IPS DF 6.9 (cell line): ENCODE measurements at places on chromosomes 5 and 9.

- DNase-seq, result no peak
- H3K4me3 ChIP-seq, result no peak overlapping the region
- H3K27ac ChIP-seq, result no peak overlapping the region
- H3K4me1 ChIP-seq, result no peaks in the 10 kb centered on the region
- no peaks in the 10 kb centered on the region for H3K27me3 ChIP-seq
Measured at GRCh38 chr5:89190515-89191265, 307.7 kb upstream of the MEF2C start.

DNA sequence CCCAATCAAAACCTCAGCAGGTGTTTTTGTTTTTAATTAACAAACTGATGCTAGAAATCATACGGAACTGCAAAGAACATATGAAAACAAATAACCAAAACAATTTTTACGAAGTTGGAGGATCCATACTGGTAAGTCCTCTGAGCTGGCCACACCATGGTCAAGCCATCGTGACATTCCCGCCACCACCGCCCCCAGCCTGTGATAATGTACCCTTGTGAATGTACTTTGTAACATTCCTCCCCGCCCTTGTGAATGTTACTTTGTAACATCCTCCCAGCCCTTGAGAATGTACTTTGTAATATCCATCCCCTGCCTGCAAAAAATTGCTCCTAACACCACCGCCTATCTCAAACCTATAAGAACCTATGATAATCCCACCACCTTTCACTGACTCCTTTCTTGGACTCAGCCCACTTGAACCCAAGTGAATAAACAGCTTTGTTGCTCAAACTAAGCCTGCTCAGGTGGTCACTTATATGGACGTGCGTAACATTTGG is 63.3 kb downstream of the RAPGEF6 start:
- no peaks in the 10 kb centered on the region for H3K4me1 ChIP-seq
- no peak overlapping the region for H3K4me3 ChIP-seq
- H3K36me3 ChIP-seq, result no peaks in the 10 kb centered on the region
- no peak overlapping the region for H3K27ac ChIP-seq

DNA sequence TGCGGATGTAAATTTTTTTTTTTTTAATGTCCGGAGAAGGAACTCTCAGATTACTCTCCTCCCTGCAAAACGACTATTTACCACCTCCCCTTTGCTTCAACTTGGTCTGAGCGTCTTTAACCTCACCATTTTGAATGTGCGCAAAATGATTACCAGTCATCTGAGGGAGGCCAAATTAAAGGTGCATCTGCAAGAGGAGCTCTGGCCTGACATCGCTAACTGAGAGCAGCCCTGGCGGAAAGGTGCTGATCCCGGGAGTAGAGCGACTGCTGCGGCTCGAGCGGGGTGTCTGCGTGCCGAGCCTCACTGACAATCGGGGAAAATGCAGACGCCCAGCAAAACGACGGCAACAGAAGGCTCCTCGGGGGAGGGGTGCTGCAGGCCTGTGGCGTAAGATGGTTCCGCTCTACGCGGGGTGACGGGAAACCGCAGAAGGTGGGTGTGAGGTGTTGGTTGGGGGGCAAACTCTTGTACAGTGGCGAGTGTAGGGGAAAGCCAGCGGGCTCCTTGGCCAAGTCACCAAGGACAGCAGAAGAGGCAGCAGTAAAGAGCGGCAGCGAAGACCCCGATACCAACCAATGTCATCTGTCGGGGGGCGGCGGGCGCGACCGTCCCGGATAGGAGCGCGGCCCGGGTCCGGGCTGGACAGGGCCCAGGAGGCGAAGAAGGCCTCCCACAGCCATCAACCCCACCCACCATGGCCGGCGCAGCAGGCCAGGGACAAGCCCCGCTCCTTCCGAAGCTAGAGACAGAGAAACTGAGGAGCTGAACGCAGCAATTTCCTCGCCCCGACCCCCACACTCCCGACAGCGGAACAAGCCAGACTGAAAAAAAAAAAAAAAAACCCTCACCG is 557 bp downstream of the PJA2 start:
- no peaks in the 10 kb centered on the region for H3K36me3 ChIP-seq
- no peaks in the 10 kb centered on the region for H3K27me3 ChIP-seq
- H3K4me1 ChIP-seq, result 0 out of 2 replicates have a peak, but pooled peaks cover 1% of the 10 kb centered on the region
- DNase-seq, result no peak
- no peak overlapping the region for H3K27ac ChIP-seq

GRCh38 chr9:135036861-135037465 is 50.5 kb upstream of the OLFM1 start:
- DNase-seq, result no peak
- no peak overlapping the region for H3K27ac ChIP-seq
- no peaks in the 10 kb centered on the region; the same call in 1 of the 2 replicates for H3K4me1 ChIP-seq
- no peak overlapping the region for H3K4me3 ChIP-seq
- H3K27me3 ChIP-seq, result no peaks in the 10 kb centered on the region

DNA sequence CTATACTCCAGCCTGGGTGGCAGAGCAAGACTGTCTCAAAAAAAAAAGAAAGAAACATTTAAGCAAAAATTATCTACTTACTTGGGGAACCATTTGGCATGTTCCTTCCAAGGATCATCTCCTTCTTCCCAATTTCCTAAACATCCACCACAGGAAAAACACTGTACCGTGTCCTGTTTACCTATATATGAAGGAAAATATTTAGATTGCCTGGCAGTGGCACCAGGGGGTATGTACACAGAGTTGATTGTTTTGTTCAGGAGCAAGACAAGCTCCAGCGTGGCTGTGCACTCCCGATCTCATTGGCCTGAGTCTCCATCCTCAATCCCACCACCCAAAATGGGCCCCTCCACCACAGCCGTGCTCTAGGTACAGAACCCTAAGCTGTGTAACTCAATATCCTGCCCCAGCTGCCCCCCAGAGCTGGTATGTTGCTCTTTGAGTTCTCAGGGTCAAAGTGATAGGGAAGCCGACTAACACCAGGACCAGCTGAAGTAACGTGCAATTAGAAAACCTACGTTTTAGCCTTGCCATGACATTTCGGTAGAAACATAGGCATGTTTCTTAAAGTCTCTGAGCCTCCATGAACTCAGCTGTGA is 13.8 kb downstream of the NAIP start:
- H3K36me3 ChIP-seq, result no peaks in the 10 kb centered on the region
- no peak for DNase-seq
- no peak overlapping the region for H3K27ac ChIP-seq
- no peak overlapping the region for H3K4me3 ChIP-seq

GRCh38 chr5:67997892-67998457 is 217.6 kb upstream of the PIK3R1 start:
- H3K4me3 ChIP-seq, result no peak overlapping the region
- no peaks in the 10 kb centered on the region for H3K27me3 ChIP-seq
- no peaks in the 10 kb centered on the region for H3K36me3 ChIP-seq
- no peak for DNase-seq

- H3K27me3 ChIP-seq, result peaks cover 7% of the 10 kb centered on the region; the same call in 1 of the 2 replicates
- no peak overlapping the region for H3K27ac ChIP-seq
- H3K4me3 ChIP-seq, result no peak overlapping the region
- H3K4me1 ChIP-seq, result peaks cover 4% of the 10 kb centered on the region; the same call in 1 of the 2 replicates
Measured at GRCh38 chr5:157740229-157740610, 3.3 kb upstream of the LSM11 start.

DNA sequence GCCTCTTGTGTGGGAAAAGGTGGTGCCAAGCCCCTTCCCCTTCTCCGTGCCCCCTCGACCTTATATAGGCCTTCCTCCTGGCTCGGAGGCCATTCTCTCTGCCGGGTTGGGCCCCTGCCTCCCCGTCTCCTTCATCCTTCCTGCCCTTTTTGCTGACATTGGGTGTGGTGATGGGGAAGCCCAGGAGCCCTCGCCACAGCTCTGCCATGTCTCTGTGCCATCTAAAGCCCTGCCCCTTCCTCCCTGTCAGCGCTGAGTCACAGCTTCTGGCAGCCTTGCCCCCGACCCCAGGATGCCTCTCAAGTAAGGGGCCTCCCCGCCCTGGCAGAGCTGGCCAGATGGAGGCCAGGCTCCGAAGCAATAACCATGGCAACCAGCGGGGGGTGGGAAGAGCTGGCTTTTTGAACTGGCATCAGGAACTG is 30.4 kb downstream of the JADE2 start:
- H3K4me1 ChIP-seq, result peaks cover 2% of the 10 kb centered on the region
- H3K27me3 ChIP-seq, result no peaks in the 10 kb centered on the region
- DNase-seq, result no peak

DNA sequence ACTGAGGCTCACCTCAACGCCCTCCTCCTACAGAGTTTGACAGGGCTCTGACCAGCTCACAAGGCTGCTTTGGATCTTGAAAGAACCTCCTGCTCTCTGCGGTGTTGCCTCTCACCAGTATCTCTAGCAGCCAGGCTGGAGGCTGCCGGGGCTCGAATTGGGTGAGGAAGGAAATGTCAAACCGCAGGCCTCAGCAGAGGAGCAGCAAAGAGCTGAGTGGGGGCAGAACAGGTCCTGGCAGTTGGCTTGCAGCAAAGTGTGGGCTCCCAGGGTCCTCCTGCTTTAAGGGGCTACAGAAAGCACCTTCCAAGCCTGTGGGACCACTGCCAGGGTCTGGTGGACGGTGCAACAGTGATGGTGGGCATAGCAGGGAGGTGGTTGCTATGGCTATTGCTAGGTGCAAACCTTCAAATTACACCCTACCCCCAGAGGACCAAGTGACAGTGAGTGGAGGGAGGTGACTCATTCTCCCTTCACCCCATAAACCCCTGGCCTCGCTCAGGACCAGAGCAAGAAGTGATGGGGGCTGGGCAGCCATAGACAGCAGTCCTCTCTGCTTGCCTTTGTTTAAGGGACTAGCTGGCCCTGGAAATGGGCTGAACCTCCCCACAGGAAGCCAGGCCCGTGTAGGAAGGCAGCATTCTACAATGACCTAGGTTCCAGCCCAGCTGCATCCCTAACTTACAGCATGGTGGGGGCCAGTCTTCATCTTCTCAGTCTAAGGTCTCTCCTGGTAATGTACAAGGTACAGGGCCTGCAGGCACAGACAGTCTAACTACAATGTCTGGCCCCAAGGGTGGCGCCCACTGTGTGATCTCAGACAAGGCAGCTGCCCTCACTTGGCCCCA is 18.7 kb downstream of the LCP2 start:
- no peak overlapping the region for H3K4me3 ChIP-seq
- no peak for DNase-seq
- H3K4me1 ChIP-seq, result peaks cover 12% of the 10 kb centered on the region
- H3K27ac ChIP-seq, result no peak overlapping the region
- H3K27me3 ChIP-seq, result no peaks in the 10 kb centered on the region

- H3K27me3 ChIP-seq, result no peaks in the 10 kb centered on the region
- H3K4me1 ChIP-seq, result no peaks in the 10 kb centered on the region
- no peak overlapping the region for H3K27ac ChIP-seq
Measured at GRCh38 chr5:86546044-86546443, 71.7 kb upstream of the COX7C start.

GRCh38 chr9:88064554-88064953 is 73.7 kb downstream of the SPATA31C2 start:
- no peak overlapping the region for H3K27ac ChIP-seq
- no peak for DNase-seq
- no peaks in the 10 kb centered on the region for H3K27me3 ChIP-seq
- H3K4me3 ChIP-seq, result no peak overlapping the region
- H3K4me1 ChIP-seq, result no peaks in the 10 kb centered on the region

- DNase-seq, result no peak
- H3K27me3 ChIP-seq, result no peaks in the 10 kb centered on the region
- H3K36me3 ChIP-seq, result no peaks in the 10 kb centered on the region
- no peaks in the 10 kb centered on the region for H3K4me1 ChIP-seq
Measured at GRCh38 chr5:145689235-145689634, 145.9 kb downstream of the PRELID2 start.

DNA sequence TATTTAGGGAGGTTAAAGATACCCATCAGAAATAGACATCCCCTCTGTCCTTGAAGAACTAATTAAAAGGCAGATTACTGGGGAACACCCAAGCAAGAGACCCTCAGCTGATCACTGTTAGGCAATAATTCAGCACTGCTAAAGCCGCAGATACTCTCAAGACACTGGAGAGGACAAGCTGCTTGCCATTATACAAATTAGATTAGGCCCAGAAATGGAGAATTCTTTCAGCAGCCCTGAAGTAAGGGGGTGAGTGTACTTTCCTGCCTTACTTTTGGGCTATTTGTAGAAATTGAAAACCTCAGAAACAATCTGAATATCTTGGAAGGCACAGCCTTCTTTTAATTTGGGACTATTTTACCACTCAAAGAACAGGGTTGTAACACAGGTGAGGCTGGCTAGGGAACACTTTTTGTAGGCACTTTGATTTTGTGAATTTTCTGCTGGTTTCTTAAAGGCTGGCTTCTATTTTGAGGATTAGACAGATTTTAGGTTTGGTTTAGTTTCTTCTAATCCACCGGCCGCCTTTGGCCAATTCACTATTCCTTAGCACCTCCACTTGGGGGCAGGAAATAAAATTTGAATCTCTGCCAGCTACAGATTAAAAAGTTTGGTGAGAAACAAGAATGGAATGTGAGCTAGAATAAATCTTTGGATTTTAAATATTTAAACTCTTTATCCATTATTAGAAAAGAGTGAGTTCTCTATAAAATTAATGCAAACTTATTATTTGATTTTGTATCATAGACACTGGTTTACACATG is 106.0 kb downstream of the SMARCA2 start:
- H3K27ac ChIP-seq, result no peak overlapping the region
- H3K4me3 ChIP-seq, result no peak overlapping the region
- no peaks in the 10 kb centered on the region for H3K4me1 ChIP-seq
- no peak for DNase-seq

GRCh38 chr5:132500931-132501628 is 10.5 kb upstream of the IRF1 start:
- H3K36me3 ChIP-seq, result no peaks in the 10 kb centered on the region
- H3K27ac ChIP-seq, result no peak overlapping the region
- no peaks in the 10 kb centered on the region for H3K27me3 ChIP-seq
- no peaks in the 10 kb centered on the region; the same call in 1 of the 2 replicates for H3K4me1 ChIP-seq

GRCh38 chr9:68683433-68683832 is 21.6 kb upstream of the PIP5K1B start:
- H3K4me3 ChIP-seq, result no peak overlapping the region
- H3K4me1 ChIP-seq, result no peaks in the 10 kb centered on the region
- no peaks in the 10 kb centered on the region for H3K27me3 ChIP-seq
- no peak overlapping the region for H3K27ac ChIP-seq

- H3K27me3 ChIP-seq, result no peaks in the 10 kb centered on the region
- H3K36me3 ChIP-seq, result no peaks in the 10 kb centered on the region
- peaks cover 2% of the 10 kb centered on the region for H3K4me1 ChIP-seq
- H3K27ac ChIP-seq, result no peak overlapping the region
- no peak overlapping the region for H3K4me3 ChIP-seq
Measured at GRCh38 chr5:170111088-170111785, 5.5 kb downstream of the FOXI1 start.

DNA sequence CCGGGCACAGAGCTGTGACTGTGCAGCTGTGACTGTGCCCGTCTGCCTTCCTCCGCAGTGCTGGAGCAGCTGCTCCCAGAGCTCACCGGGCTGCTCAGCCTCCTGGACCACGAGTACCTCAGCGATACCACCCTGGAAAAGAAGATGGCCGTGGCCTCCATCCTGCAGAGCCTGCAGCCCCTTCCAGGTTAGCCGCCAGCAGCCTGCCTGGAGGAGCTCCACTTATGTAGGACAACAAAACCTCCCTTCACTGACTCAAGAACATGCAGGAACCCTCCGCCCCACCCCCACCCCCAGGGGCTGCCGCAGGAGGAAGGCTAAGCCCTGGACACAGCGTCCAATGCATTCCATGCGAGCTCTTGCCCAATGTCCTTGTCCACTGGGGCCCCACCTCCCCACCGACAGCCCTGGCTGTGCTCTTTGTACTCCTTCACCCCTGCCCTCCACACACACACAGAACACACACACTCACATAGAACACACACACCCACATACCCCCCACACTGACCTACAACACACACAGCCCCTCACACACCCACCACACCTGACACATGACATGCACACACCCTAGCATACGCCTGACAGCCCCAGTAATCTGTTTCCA is 27.9 kb downstream of the AFAP1L1 start:
- no peaks in the 10 kb centered on the region for H3K36me3 ChIP-seq
- no peak for DNase-seq
- no peak overlapping the region for H3K27ac ChIP-seq
- no peak overlapping the region for H3K4me3 ChIP-seq
- H3K27me3 ChIP-seq, result no peaks in the 10 kb centered on the region
